Hematopoietic multipotent progenitor cell treated with erythropoietin and hydrocortisone succinate and interleukin-3 and kit ligand, for 6 days (in vitro differentiated cells): ENCODE measurements at places on chromosomes 7 and 10.

- no peak for DNase-seq
Observed at GRCh38 chr10:131838966-131839742, 61.7 kb upstream of the PPP2R2D start.

- DNase-seq = peak; percentile 22
Observed at GRCh38 chr7:25615003-25615402, 386.7 kb upstream of the NPVF start.

DNA sequence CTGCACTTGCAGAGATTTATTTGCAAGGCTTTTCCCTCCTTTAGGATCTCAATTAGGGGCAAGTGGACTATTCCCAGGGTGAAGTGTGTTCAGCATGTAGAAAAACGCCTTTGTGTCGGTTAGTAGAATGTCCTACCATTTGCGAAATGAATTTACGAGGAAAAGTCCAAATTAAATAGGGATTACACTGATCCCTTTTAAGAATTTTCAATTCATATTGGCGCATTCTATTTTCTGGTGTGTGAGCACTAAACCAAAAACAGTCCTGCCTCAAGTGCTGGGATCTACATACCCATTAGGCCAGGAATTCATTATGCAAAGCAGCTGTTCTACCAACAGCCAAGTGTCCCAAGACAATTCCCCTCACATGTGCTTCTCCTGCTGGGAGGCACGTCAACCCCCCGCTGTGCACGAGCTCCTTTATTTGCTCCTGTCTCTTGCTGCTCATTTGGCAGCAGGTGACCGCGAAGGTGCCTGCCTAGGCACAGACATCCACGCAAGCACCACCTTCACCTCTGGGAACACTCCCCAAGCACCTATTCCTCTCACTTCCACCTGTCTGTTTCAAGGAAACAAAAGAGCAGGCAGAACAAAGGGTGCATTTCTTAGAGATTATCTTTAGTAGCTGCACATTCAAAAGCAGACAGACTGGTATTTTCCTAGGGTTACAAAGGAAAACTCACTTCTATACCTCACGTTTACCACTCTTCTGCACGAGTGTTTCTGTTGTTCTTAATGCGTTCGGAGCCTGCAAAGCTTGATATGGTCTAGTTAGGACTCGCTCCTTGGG is 134.6 kb upstream of the FGFR2 start:
- DNase-seq = no peak

GRCh38 chr7:80596933-80597517 is 41.4 kb upstream of the CD36 start:
- DNase-seq = no peak

DNA sequence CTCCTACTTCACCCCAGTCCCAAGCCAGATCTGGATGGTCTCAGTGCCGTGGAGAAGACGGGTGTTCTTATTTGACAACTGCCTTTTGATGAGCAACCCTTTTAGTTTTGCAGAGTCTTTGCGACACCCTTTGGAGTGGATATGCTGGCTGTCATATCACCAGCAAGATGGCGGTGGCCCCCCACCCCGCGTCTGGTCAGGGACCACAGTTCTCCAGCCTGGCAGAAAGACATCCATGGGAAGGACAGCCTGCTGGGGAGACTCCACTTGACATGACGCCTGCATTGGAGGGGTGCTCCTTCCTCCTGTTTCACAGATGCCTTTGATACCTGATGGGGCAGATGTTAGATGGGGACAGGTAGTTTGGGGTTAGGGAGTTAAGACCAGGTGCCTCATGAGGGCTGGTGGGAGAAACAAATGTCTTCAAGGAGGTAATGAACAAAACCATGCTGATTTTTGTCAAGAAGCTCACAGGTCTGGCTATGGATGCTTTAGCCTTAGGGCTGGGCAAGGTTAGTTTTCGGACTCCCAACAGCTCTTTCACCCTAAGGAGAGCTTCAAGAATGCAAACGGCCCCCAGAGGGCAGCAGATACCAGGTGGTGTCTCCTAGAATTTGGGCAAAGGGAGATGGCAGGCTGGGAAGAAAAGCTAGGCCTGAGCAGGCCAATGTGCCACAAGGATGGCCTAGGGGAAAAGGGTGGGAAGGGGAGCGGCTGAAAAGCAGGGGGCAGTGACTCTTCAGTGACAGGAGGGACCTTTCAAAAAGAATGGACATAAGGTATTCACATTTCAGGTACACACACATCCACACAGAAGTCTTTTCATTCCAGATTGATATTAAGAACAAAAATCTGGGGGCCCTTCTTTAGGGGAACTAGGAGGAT is 95.2 kb downstream of the CLEC2L start:
- DNase-seq = peak; percentile 75

DNA sequence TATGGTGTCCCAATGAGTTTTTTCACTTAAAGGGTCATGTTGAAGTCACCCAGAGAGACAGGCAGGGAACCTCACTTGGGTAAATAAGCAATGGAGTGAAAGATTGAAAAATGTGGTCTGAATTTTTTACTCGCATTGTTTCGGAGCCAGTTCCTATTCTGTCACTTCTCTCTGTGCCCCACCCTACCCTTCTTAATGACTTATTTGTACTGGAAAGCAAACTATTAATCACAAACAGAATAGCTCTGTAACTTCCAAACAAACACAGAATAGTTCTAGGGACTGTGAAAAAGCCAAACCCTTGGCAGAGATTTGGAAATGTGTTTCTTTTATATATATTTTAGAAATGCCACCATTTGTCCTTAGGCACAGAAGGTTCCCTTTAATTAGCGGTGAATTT is 76.0 kb downstream of the LRMDA start:
- DNase-seq = no peak

GRCh38 chr7:129298268-129298893 is 73.6 kb downstream of the AHCYL2 start:
- DNase-seq = peak; percentile 73

- no peak for DNase-seq
Observed at GRCh38 chr7:135678612-135679575, 16.6 kb downstream of the STMP1 start.
